ENCODE measurements at places on chromosomes 1 and 21.

GRCh38 chr1:41479000-41479807 is 5.3 kb downstream of the EDN2 start:
- DNase-seq = peak; percentile 55

GRCh38 chr1:44591381-44591780 is 82.9 kb downstream of the TMEM53 start:
- no peak for DNase-seq

- DNase-seq = no peak
Observed at GRCh38 chr1:22860883-22861385, 111.7 kb downstream of the LACTBL1 start.

DNA sequence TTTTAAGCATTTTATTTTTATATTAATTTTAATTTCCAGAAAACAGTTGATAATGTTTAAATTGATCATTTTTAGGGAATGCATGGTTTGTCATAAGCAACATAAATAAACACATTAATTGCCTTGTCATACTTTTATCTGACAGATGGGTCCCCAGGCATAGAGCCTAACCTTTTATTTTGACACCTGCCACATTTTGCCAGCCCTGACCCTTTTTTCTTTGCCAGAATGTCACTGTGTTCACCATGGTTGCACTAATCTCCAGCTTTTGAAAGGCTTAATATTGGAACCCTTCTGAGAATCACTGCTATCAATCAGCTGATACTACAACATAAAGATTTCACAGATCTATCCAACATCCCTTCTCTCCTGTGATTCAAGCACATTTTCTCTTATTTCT is 56.0 kb upstream of the DPYD start:
- DNase-seq = no peak

- no peak for DNase-seq
Observed at GRCh38 chr1:14112613-14113012, 412.6 kb downstream of the PRDM2 start.

- no peak for DNase-seq
Observed at GRCh38 chr21:33117101-33117888, 47.4 kb downstream of the OLIG1 start.

GRCh38 chr1:34683616-34684015 is 71.2 kb upstream of the GJB5 start:
- DNase-seq = no peak

DNA sequence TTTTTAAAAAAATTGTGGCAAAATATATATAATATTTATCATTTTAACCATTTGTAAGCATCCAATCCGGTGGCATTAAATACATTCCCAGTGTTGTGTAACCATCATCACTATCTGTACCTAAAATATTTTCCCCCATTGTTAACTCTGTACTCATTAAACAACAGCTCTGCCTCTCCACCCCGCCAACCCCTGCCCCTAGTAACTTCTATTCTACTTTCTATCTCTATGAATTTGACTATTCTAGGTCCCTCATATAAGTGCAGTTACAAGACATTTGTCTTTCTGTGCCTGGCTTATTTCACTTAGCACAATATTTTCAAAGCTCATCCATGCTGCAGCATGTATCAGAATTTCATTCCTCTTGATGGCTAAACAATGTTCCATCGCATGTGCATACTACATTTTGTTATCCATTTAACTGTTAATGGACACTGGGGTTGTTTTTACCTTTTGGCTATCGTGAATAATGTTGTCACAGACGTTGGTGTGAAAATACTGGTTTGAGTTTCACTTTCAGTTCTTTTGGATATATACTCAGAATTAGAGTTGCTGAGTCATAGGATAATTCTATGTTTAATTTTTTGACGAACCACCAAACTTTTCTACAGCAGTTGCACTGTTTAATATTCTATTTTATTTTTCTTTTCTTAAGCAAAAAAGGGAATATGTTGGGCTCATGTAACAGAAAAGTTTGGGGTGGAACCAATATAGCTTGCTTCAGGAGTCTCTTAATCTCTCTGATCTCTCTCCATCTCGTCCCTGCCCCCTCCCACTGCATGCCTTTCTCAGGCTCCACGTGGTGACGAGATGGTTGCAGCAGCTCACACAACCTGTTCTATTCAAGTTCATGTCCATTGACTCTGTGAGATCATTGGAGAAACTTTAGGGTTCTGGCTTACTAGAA is 25.2 kb upstream of the RCAN1 start:
- no peak for DNase-seq

- no peak for DNase-seq
Observed at GRCh38 chr1:206782448-206782847, 10.2 kb upstream of the IL10 start.

DNA sequence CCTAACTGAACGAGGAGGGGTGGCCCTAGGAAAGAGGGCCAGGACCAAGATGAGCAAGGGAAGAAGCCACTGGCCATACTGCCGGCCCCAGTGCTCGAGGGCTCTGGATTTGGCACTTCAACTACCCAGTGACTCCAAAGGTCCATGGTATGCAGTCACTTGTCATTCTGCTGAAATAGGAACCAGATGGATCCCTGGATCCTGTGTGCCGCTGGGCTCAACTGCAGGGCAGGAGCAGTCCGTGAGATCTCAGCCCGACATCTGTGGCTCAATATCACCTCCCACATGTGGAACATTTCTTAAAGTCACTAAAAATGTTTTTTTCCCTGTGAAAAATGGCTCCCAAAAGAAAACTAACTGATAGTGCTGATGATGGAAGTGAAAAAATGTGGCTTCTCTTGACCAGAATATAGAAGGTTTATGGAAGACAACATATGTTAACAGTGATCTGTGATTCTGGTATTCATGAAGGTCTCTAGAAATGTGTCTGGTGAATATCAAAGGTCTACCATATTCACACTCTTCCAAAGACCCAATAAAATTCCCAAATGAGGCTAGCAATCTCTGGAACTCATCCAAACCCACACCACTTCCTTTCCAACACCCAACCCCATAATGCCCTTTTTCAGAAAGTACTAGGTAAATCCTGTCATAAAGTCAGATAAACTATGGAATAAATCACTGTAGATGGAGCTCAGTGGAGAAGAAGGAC is 24.1 kb downstream of the PAFAH2 start:
- DNase-seq = no peak

DNA sequence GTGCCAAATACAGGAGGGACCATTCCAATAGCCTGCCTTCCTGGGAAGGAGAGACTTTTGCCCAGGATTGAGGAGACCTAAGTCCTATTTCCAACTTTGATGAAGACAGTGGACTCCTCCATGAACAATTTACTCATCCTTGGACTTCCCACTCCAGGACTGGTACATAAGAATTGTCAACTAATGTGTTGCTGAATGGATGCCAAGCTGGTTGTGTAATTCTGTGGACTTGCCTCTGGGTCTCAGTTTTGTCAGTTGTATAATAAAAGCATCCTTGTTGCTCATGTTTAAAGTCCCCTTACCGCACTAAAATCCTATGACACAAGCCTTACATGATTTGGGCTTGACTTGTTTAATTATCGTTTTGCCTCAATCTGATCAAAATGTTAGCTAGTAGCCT is 13.2 kb upstream of the ZP4 start:
- no peak for DNase-seq

GRCh38 chr1:24047110-24047477 is 64.8 kb downstream of the MYOM3 start:
- peak; percentile 75 for DNase-seq

GRCh38 chr1:197145446-197146024 is 934 bp downstream of the ASPM start:
- no peak for DNase-seq

DNA sequence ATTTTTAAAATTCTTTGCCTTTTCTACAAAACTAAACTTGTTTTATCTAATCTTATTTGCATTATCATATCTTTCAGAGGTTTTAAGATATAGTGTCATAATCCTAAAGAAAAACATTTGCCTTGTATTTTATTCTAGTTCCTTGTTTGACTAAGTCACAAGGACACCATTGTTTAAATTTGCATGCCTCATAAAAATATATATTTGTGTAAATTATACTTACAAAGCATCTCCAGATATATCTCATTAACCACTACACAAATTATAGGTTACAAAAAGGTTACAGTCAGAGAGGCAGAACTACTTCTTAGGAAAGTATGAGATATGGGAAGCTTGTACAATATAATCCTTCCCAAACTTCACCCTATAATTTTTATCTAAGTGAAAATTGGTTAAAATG is 4.2 kb upstream of the RGS13 start:
- no peak for DNase-seq

GRCh38 chr1:163914785-163915413 is 593.1 kb downstream of the NUF2 start:
- DNase-seq = no peak

GRCh38 chr1:159091607-159092031 is 15.1 kb upstream of the AIM2 start:
- no peak for DNase-seq

GRCh38 chr1:199002661-199003060 is 363.8 kb downstream of the PTPRC start:
- no peak for DNase-seq

GRCh38 chr1:85047472-85048295 is 616 bp downstream of the MCOLN3 start:
- DNase-seq = peak; percentile 30

- DNase-seq = peak; percentile 25
Observed at GRCh38 chr1:41242342-41243078, 404 bp upstream of the SCMH1 start.

- DNase-seq = no peak
Observed at GRCh38 chr1:156130578-156130942, 16.0 kb downstream of the LMNA start.

- DNase-seq = no peak
Observed at GRCh38 chr1:23202263-23202749, 15.0 kb downstream of the HTR1D start.

DNA sequence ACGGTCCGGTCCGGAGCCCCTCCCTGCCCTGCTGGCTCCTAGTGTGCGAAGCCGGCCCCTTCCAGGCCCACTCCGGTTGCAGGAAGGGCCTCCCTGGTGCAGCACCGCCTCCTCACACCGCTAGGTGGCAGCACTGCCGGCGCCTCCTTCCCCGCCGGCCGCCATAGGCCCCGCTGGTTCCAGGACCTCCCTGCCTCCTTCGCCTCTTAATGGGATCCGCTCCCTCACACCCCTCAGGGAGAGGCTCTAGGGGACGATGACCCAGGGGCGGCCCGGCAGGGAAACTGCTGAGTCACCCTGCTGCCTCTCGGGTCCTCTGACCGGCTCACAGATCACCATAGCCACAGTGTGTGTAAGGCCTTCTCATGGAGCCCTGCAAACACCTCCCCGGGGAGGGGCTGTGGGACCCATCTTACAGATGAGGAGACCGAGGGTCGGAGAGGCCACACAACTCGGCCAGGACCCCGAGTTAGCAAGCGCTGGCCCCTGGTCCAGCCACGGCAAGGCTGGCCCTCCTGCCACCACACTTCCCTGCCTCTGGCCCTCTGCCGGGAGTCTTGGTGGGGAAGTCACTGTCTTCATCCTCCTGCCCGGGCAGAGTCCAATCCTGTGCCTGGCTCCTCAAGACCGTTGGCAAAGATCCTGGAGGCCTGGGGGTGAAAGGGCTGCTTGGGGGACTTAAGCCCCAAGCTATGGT is 1.6 kb upstream of the AJAP1 start:
- DNase-seq = peak; percentile 74

DNA sequence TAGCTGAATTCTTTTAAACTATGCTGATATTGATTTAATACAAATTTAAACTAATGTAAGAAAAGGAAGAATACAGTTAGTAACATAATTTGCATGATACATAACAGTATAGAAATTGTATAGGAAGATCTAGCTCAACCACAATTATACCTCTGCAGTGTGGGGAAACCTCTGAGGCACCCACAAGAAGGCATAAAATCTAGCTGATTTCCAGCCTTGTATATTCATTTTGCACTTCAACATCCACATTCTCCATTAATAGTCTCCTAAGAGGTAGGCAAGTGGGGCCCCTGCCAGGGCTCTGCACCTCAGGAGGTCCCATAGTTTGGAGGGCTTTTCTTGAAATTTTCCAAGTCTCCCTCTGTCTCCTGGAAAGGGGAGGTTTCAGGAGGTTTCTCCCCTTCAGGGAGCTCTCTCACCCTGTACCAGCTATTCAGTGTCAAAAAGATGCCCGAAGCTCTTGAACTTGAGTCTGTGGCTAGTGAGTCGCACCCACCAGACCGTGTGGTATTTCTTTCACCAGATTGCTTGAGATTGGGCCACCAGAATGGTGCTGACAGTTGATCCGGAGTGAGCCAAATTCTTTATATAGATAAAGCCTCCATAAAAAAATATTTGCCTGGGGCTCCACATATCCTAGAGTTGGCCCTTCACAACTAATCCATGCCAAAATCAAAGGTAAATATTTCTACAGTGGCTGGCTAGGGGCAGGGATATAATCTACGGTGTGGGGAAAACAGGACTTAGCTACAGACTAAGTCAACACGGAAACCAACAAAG is 108.2 kb downstream of the TIAM1 start:
- no peak for DNase-seq

DNA sequence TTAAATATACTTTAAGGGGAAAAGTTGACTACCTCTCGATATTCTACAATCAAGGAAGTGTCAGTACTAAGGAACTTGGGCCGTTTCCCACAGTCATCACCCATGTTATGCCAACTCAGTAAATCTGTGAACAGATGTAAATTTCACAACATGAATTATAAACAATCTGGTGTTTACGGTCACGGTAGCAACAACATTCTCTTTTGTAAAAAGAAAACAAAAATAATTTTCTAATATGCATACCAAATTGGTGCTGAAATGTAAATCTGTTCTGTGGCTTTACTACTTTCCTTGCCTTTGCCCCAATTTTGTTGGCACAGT is 1.2 kb downstream of the SH3GLB1 start:
- DNase-seq = no peak

DNA sequence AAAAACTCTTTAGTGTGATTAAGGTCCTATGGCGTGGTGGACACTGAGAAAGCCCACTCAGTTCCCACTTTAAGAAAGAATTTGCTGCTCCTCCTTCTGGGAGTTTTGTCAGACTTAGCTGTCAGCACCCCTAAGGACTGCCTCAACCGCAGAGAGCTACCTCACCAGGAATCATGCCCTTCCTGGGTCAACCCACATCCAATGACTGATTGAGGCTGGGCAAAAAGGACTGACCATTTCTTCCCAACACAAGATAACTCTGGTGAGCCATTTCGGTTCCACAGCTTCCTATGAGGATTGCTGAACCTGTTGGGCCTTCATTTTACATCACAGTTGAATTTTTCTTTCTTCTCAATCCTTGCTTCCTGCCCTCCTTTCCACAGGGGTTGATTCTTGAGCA is 197.9 kb downstream of the NCAM2 start:
- no peak for DNase-seq

GRCh38 chr1:9321480-9321849 is 28.8 kb downstream of the SPSB1 start:
- no peak for DNase-seq

DNA sequence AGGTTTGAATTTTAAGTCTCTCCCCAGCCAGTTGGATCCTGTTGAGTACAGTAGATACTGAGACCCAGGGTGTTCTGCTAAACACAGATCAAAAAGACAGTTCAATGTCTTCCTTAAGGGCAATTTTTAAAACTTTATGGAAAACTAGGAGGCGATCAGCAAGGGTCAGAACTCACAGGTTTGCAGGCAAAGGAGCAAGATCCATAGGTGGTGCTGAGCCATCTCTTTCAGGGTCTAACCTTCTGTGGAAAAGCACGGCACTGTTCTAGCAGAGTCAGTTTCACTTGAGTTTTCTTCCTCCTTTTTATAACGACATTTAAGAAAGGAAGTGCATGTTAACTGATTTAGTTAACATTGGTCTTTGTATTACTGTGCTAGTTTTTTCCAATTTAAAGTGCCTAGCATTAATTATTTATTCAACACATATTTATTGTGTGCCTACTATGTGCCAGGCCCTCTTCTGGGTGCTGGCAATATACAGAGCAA is at the start of gene CD84:
TSS of gene CD84 (minus strand) at position 281 of the 486 bp plus-strand sequence. CDS start at position 222, 59 bp downstream.
- no peak for DNase-seq
